ENCODE measurements at places on chromosomes 12 and 14. TPM values are rescaled to one million over a fixed set of nuclear protein-coding genes. Genes with fewer than 3 reads are reported as not detected.
A peak's percentile ranks its signal among the peaks of the same experiment; 100 is the strongest.

- DNase-seq, result no peak
Measured at GRCh38 chr14:73025544-73025943, 1.4 kb downstream of the ZFYVE1 start.

KRT5 gene
- not detected for total RNA-seq

ACSM4 gene
- total RNA-seq, result not detected

BCL2L14 gene
- total RNA-seq, result not detected

MOK gene
- 9.4 TPM for total RNA-seq

DNA sequence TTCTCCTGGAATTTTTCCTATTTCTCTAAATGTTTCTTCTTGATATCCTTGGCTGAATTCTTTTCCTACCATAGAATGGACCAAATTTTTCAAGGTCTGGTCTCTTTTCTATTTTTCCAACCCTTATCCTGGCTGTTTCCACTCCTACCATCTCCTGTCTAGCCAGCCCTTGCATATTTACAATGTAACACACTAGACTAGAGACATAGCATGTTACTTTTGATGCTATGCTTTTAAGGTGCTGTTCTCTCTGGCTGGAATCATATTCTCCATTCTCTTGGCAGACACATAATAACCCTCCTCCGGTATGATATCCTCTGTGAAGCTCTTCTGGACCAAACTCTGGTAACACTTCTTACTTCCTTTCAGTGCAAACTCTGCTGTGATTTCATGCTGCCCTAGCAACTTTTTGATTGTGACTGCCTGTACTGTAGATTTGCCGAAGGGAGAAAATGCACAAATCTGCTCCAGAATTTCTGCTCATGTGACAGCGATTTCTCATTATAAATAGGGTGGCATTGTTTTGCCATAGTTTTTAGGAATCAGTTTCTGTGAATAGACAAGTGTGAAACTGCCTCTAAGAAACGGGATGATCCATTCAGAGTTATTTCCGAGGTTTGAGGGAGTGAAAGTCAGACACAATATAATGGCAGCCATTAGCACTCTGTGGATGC, 284.4 kb downstream of the MDGA2 start:
- DNase-seq, result no peak

- DNase-seq, result no peak
Measured at GRCh38 chr12:1003600-1004271, 12.7 kb downstream of the ERC1 start.

FAM181A gene
- not detected for total RNA-seq

- no peak for DNase-seq
Measured at GRCh38 chr12:125228519-125229260, 163.5 kb downstream of the AACS start.

- peak; percentile 77 for DNase-seq
Measured at GRCh38 chr14:64708148-64709004, 4.2 kb downstream of the PLEKHG3 start.

CYP46A1 gene
- 1.9 TPM for total RNA-seq
